ENCODE measurements at places on chromosomes 16 and 17. TPM values are rescaled to one million over a fixed set of nuclear protein-coding genes. Genes with fewer than 3 reads are reported as not detected.

DNA sequence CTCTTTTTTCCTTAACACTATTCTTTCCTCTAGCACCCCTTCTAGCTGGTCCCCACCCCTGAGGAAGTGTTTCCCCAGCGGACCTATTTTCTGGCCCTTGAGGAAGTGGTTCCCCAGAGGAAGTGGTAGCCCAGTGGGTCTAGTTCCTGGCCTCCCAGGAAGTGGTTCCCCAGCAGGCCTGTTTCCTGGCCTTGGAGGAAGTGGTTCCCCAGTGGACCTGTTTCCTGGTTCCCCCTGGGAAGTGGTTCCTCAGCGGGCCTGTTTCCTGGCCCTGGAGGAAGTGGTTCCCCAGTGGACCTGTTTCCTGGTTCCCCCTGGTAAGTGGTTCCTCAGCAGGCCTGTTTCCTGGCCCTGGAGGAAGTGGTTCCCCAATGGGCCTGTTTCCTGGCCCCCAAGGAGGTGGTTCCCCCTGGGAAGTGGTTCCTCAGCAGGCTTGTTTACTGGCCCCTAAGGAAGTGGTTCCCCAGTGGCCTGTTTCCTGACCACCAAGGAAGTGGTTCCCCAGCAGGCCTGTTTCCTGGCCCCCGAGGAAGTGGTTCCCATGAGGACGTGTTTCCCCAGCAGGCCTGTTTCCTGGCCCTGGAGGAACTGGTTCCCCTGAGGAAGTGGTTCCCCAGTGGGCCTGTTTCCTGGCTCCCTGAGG is 58.3 kb downstream of the NTN1 start:
- DNase-seq: no peak

DNA sequence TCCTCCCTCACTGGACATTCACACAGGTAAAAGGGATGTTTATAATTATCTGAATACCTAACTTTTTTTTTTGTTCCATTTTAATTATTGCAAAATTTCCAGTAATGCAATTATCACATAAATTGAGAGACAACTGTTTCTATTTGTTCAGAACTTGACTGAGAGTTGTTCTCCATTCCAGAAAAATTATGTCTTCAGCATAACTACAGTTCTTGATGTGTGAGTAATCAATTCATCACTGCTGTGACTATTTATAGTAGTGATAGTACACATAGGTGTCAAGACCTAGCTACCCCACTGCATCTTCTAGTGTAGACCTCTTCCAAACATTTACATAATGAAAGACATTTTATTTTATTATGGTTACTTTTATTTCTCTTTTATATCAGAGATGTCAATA is 5.8 kb upstream of the TNRC6A start:
- DNase-seq: no peak

The SGCA gene
- 4.1 TPM for total RNA-seq

DNA sequence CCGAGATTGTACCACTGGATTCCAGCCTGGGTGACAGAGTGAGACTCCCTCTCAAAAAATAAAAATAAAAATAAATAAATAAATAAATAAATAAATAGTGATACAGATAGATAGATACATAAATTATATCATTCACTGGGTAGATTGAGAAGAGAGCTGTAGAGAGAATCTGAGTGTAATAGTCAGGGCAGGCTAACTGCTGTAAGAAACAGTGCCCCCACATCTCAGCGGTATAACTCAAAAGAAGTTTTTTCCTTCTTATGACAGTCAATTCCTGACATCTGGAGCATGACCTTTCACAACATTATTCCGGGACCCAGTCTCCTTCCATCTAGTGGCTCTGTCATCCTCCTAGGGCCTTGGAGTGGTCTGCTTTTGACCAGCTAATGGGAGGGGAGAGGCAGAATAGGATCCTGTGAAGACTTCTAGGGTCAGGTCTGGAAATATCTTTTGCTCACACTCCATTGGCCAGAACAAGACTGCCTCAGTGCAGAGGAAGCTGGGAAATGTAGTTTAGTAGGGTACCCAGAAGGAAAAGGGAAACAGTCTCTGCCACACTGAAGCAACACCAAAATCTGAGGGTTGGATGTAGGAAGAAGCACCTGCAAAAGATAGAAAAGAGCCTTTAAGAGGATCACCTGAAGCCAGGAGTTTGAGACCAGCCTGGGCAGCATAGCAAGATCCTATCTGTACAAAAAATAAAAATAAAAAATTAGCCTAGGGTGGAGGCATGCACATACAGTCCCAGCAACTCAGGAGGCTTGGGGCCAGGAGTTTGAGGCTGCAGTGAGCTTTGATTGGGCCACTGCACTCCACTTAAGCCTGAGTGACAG is 3.0 kb upstream of the QPRT start:
- peak; percentile 17 for DNase-seq

- DNase-seq: no peak
Measured at GRCh38 chr17:79984045-79984840, 51.4 kb downstream of the TBC1D16 start.

- no peak for DNase-seq
Measured at GRCh38 chr16:50677351-50677750, 3.8 kb downstream of the SNX20 start.

The TMEM235 gene
- not detected for total RNA-seq

GRCh38 chr16:65196420-65197075 is 74.7 kb upstream of the CDH11 start:
- DNase-seq: peak; percentile 11

- DNase-seq: no peak
Measured at GRCh38 chr17:4693416-4693815, 10.5 kb downstream of the PELP1 start.

- no peak for DNase-seq
Measured at GRCh38 chr17:50439008-50439407, 13.0 kb downstream of the ACSF2 start.

DNA sequence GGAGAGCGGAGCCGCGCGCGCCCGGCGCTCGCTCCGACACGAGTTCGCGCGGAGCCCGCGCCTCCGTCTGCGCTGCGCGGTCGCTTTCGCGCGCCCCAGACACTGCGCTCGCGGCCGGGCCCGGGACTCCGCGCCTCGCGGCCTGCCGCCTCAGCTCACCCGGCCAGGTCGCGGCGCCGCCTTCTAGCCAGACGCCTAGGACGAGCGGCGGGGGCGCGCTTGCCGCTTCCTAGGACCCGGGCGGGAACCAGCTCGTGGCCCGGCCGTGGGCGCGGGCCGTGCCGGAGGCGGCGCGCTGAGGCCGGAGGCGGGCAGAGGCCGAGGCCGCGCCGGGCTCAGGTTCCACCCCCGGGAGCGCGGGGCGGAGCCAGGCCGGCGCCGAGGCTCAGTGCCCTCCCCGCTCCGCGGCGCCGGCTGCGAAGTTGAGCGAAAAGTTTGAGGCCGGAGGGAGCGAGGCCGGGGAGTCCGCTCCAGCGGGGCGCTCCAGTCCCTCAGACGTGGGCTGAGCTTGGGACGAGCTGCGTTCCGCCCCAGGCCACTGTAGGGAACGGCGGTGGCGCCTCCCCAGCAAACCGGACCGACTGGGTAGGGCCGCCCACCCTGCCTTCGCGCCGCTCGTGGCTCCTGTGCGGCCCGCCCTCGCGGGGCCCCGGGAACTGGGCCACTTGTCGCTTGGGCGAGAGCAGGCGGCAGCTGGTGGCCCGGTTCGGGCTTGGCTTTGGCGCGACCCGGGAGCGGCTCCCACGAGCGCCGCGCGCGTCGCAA is at the start of gene SPHK1:
SPHK1 (plus strand) TSS at position 388 of the 765 bp plus-strand sequence. CDS start 1,036 bp downstream, outside the sequence.
- peak; percentile 73 for DNase-seq

The SRSF1 gene
- total RNA-seq: 307 TPM

DNA sequence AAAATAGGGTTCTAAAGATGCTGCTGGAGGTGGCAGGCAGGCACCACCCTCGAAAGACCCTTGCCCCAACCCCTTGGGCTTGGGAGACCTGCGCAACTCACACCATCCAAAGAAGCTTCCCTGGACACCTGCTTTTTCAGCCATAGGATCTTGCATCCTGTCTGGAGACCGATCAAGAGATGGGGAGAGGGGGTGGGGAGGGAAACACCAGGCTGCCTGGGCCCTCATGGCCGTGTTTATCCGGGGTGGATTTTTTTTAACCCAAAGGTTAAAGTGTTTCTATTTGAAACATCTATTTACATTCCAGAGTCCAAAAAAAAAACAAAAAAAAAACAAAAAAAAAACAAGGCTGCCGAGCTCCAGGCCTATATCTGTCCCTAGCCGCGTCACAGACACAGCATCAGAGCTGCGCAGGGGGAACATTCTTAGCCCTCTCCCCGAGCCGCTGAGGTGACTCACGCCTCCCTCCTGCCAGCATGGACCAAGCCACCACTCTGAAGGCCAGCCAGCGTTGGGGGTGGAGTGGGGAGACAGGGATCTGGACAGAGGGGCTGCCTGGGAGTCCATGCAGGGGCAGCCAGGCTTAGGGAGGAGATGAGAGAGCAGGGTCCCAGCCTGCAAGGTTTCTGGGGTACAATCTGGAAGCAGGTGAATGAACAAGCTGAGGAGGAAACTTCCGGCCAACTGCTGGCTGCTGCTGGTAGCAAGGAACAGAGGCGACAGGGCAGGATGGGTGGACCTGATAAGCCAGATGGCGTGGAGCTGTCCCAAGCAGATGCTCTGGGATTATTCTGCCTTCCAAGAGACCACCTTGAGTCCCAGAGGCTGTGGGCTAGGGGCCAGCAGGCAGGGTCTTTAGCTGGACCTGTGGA is 14.8 kb downstream of the HDAC5 start:
- DNase-seq: peak; percentile 96

The ALDH3A1 gene
- 0.17 TPM for total RNA-seq

DNA sequence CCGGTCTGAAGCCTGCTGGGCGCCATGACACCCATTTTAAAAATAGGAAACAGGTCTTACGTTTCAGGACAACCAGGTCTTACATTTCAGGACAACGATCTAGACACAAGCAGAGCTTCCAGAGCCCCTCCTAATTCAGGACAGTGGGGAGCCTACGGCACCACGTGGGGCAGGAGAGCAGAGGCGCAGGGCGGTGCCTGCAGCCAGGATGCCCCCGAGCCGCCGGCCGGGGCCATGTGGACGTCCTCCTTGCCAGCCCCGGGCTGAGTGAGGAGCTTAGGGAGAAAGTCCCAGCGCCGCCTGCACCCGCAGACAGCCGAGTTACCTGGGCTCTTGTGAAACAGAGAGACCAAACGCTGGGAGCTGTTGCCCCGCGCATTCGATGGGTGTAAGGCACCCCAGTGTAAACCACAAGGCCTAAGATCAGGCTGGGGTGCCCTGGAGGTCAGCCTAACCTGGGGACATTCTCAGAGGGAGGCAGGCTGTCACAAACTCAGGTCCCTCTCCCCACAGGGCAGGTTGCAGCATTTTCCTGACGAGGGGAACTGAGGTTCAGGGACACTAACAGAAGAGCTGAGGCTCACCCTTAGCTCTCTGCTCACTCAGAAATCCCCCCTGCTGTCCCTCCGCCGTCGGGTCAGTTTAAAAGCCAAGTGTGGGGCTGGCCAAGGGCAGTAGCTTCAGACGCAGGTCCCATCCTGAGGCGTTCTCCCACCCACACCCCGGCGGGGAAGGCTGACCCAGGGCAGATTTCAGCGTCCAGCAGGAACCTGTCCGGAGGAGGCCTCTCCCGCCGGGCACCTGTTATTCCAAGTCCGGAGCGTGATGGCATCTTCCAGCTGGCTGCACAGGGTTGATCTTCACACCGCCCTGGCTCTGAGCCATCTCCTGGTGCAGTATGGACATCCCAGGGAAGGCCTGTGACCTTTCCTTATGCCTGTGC is 1.8 kb upstream of the NOTUM start:
- DNase-seq: no peak

DNA sequence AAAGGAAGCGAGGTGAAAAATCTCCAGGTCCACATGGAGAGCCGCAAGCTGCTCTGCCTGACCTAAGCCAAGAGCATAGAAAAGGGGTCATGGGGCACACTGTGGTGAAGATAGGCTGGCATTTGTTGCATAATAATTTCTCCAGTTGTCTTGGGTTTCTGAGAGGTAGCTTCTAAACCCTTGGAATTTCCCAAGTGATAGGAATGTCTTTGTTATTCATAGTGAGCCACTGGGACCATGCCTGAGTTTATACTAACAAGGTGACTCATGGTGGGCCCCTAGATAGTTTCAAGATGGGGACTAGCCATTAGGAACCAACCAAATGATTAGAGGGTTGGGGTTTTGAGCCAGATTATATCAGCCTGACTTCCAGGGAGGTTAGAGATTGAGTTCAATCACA is 25.6 kb downstream of the SOST start:
- DNase-seq: peak; percentile 12

DNA sequence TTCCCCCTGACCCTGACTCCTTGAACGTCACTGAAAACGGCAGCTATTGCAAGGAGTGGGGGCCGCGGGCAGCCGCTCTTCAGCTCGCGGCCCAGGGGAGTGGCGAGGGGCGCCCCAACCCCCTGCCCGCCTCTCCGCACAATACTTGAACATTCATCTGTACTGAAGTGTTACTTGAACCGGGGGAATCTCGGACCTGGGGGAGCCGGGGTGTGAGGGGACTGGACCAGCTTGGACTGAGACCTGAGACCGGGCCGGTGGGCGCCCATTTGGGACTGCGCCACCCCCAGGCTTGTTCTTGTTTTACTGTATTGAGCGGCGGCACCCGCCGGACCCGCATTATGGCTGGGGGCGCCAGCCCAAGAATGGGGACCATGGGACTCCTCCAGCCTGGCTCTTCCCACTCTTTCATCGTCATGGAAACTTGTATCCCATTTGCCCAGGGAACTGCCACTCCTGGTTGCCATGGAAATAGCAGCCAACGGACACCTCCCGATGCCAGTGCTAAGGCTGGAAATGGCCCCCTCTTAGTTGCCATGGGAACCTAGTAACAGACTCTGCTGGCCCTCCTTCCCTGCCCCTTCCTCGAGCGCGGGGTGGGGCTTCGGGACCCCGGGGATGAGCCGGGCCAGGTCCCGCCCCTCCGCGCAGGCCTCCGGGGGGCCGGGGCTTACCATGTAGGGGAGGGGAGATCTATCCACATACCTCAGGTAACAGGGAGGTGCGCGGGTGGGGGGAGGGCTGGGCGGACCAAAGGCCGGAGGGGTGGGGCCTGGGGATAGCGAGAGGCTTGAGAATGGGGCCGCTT is 805 bp upstream of the ORAI3 start:
- DNase-seq: peak; percentile 98

The NKD1 gene
- total RNA-seq: under 0.01 TPM

The HOXB2 gene
- total RNA-seq: 12.2 TPM

The SLC6A2 gene
- total RNA-seq: not detected

The MAF gene
- total RNA-seq: 27.7 TPM

GRCh38 chr17:12620200-12620720 is 45.4 kb upstream of the MYOCD start:
- peak; percentile 66 for DNase-seq

- DNase-seq: peak; percentile 42
Measured at GRCh38 chr17:7014995-7015958, 2.9 kb downstream of the RNASEK start.

DNA sequence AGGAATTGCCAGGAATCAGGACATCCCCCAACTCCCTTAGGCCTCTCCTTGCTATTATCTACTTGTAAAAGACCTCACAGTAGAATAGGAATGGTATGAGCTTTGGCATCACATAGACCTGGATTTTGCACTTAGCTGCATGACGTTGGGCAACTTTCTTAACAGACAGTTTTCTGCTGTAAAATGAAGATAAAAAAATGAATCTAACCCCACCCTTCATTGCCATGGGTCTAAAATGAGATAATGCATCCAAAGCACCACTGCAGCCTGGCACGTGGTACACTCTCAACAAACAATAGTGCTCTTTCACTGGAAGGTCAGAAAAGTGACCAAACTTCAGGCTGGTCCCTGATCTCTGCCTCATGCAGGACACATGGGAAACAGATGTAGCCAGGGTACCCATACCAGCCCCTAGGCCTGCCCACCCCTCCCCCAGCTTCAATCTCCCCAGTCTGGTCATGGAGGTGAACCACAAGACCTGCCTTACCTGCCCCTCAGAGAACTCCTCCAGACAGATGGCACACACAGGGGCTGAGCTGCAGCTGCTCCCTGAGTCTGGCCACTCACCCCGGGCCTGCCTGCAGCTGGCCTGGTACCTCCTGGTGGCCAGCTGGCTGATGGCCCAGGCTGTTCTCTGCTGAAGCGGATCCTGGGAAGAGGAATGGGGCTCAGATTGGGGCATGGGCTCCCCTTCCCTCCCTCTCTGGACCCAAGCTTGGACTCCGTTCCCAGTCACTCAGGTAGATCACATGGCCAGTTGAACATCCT is 8.5 kb upstream of the SUPT4H1 start:
- no peak for DNase-seq
